ENCODE measurements at places on chromosomes 2 and 18.

GRCh38 chr2:151973901-151974199, 125.0 kb downstream of the CACNB4 start:
- peak; percentile 22 for DNase-seq

GRCh38 chr18:28801876-28802275, 624.9 kb upstream of the CDH2 start:
- no peak for DNase-seq

DNA sequence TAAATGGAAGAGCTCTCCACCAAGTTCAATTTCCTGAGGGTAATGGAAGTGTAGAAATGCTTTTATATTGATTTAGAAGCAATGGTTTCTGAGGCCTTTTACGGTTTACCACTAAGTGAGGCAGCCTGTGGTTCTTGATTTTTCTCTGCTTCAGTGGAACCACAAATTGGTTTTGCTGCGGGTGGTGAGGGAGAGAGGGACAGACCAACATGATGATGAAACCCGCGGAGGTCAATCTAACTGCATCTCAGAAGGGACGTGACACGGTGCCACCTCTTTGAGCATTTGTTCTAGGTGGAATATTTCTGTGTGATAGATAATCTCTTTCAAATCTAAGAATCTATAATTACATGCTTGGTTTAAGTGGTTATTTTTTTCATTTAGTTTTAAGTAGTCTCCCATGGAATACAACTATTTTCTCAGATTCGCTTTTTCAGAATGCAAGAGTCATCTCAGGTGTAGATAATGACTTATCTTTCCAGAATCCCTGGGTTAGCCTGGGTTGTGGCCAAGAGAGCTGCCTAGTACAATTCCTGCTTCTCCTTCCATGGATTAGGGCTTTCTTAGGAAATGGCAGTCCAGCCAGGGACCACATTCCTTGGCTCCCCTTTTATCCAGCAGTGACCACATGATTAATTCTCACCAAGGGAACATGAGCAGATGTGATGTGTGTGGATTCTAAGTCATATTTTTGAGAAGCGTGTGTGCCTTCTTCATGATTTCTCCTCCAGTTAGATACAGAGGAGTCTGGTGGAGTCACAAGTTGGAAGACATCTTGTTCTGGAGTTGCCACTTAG, 52.5 kb downstream of the KCNE4 start:
- no peak for DNase-seq

DNA sequence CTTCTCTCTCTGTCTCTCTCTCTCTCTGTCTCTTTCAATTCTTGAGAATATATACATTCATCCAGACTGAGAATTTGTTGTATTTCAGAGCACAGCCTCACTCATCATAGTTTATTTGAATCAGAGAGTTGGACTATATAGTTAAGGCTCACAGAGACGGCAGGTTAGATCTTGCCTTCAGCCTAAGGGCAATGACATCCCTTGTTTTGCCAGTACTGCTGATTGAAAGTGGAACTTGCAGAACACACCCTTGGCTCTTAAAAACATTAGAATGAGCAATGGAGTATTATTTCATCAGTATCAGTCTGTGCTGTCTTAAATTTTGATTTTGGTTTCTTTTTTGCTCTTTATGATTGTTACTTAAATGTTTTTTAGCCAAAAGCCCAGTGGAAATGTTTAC, 62.0 kb upstream of the DSG1 start:
- DNase-seq, result no peak

GRCh38 chr2:78411303-78411702, 614.2 kb upstream of the REG3G start:
- DNase-seq, result no peak

DNA sequence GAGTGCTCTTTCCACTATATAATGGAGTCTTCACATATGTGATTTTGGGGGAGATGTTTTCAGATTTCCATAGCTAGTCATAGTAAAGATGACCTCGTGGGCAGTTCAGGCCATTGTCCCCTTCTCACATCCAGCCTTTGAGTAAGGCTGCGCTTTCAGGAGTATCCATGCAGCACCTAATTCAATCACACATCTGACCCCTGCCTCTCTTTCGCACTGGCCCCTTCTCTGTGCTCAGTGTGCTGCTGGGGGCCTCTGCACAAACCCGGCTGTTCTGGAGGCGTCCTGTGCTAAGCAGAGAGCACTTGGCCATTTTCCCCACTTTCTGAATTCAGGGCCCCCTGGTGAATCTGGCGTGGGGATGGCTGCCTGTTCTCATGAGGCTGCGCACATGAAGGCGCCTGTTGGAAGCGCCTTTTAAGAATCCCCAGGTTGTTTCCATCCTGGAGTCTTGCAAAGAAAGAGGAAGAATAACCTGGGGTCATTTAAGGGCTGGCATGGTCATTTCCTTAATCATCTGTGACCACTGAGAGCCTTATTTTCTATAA, 96.0 kb upstream of the ALPP start:
- peak; percentile 7 for DNase-seq

DNA sequence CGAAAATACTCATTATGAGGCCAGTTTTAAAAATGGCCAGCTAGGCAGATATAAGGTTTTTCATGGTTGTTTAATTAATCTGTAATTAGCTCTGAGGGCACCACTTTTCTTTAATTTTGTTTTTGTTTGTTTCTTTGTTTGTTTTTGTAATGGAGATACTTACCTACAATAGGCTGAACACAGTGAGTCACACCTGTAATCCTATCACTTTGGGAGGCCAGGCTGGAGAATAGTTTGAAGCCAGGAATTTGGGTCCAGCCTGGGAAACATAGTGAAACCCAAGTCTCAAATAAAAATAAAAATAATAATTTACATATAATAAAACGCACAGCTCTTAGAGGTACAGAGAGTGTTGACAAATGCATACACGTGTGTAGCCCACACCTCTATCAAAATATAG, 56.8 kb upstream of the MSH2 start:
- no peak for DNase-seq

DNA sequence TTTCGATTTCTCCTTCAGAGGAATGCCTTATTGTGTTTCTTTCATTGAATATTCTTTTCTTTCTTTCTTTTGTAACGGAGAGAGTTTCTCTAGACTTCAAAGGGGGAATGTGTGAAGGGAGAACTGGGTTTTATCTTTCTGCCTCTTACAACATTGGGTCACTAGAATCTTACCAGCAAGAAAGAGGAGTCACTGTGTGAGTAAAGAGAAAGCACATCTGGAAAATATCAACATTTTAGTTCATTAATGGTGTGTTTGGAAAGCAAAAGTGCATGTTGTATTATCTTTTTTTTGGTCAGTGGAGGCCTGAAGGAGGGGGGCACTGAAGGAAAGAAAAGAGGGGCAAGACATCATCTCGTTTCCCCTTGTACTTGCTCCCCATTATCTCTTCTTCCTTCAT, 86.6 kb upstream of the THOC1 start:
- DNase-seq, result no peak

- no peak for DNase-seq
Observed at GRCh38 chr2:110097506-110098220, 18.0 kb downstream of the MALL start.

GRCh38 chr2:118755384-118755783, 92.1 kb downstream of the EN1 start:
- no peak for DNase-seq

- no peak for DNase-seq
Observed at GRCh38 chr2:221492636-221493035, 79.5 kb downstream of the EPHA4 start.

DNA sequence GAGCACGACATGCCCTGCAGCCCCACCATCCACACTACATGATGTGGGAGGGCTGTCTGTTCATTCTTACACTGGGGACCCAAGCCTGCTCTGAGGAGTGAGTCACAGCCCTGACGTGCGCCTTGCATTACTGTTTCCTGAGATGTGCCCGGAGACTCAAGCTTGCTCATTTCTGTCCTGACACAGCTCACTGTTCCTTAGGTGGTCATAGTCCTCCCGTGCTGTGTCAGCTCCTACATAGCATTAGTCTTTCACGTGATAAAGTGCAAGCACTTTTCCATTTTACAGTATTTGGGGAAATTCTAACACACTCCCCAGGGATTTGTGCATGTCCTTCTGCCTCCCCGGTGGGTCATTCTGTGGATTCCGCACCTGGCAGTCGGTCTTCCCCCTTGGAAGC, 46.2 kb upstream of the TRIM43B start:
- DNase-seq, result no peak

DNA sequence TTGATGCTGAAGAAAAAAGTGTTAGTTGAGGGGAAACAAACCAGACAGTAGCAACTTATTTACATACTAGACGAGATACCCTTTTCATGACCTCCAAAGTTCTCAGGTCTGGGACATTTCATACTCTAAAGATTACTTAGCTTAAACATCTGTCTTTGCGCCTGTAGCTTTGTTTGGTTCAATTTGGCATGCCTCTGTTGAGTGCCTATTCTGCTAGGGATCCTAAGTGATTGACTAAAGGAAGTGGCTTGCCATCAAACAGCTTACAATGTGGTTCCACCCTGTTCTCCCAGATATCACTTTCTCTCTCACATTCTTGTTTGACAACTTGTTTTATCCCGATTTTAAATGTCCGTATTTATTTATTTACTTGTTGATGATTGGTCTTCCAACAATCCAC, 488.8 kb downstream of the PARD3B start:
- DNase-seq, result no peak

GRCh38 chr2:59791004-59791618, 762.3 kb downstream of the BCL11A start:
- no peak for DNase-seq

GRCh38 chr18:50096766-50097435, 98.0 kb downstream of the MYO5B start:
- no peak for DNase-seq

DNA sequence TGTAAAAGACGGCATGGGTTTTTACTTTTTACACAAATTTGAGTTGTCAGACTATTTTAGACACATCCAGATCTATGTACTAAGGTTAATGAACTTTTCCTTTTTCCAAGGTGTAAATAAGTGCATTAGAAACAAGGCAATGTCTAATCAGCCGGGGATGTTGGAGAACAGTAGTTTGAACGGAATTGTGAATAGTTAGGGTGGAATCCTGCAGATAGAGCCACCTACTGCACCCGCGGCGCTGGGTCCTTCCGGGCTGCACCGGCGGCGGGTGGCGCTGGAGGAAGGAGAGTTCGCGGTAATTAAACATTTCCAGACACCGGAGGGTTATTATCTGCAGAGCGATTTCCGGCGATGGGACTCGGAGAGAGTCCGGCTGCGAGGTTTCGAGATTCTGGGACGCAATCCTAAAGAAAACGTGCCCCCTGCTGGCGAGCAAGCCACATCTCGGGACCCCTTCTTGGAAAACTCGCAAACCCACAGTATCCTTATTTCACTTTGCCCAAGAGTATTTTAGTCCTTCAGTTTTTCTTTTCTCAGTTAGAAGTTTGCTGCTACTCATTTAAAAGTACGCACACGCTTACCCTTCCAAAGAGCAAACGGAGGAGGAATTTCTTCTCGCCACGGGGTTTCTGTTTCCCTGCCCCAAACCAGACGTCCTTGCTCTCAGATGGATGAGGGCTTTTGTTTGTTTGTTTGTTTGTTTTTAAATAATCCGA, 4.5 kb upstream of the OSR1 start:
- peak; percentile 75 for DNase-seq

- peak; percentile 36 for DNase-seq
Observed at GRCh38 chr2:190452433-190452832, 44.3 kb downstream of the MFSD6 start.

- DNase-seq, result no peak
Observed at GRCh38 chr2:35228584-35228983, 1127.0 kb upstream of the CRIM1 start.

- no peak for DNase-seq
Observed at GRCh38 chr2:134454426-134454825, 200.6 kb downstream of the MGAT5 start.

- no peak for DNase-seq
Observed at GRCh38 chr2:3434654-3435053, 55.2 kb downstream of the TRAPPC12 start.

DNA sequence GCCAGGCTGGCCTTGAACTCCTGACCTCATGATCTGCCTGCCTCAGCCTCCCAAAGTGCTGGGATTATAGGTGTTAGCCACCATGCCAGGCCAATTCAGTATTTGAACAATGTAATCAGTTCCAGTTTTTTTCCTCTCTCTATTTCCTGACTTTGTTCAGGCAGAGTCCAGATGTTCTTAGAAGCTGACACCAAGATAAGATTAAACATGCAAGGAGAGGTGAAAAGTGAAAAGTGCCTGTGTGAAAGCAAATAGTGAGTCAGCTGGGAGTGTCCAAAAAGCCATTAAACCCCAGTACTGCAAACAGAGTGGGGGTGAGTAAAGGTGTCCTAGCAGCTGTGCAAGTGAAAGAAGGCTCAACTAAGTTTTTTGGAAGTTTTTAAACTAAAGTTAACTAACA, 231.5 kb downstream of the PTH2R start:
- DNase-seq, result no peak

- DNase-seq, result no peak
Observed at GRCh38 chr2:70160545-70160944, 30.3 kb downstream of the C2orf42 start.

DNA sequence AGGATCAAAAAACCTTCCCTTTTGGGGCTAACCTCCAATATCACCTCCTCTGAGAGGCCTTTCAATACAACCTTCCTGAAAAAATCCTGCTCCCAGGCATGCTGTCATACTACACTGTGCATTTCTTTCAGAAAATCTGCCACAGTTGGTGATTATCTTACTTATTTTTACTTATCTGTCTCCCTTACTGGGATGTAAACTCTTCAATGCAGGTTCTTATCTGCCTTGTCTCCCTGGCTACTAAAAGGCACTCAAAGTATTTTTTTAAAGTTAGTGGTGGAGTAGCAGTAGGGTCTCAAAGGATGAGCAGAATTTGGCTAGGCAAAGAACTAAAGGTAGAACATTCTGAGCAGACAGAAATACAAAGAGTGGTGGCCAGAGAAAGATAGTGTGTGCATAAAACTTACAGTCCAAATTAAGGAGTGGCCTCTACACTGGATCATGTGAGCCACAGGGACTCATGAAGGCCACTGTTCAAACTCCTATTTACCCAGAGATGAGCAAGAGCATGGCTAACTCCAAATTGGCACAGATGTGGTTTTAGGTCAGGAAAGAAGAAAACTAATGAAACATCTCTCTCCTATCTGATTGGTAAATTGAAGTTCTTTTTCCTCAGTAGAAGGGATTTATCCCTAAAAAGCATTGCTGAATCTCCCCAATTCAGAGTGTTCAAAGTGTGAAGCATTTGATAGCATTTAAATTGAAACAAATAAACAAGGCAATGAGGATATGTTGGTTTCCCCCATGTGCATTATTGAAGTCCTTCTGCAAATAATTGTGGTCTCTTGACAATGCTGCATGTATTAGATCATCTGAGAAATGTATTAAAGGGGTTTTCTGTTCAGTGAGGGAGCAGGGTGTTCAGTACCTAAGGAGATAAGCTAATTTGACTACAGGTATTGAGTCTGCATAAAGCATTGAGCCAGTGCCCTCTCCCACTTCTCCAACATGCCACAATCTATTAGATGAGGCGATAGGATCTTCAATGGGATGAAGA, 285.5 kb downstream of the MREG start:
- DNase-seq, result no peak

DNA sequence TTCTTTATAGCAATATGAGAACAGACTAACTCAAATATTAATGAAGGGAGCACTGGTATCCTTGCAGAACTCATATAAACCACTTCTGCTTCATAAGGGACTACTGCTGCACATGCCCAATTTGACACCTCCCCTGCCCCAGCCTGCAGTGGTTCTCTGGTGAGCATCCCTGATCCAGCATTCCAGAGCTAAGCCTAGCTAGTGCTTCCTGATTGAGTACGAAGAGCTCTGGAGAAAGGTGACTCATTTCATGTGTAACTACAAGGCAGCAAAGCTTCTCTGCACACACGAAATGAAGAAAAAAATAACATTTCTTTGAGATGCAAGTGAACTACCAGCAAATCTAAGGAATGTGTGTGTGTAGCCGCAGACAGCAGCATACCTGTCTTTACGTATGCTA, 22.8 kb upstream of the ADNP2 start:
- DNase-seq, result no peak

Measured in suppressor macrophage (primary cell).